CD4-positive, alpha-beta T cell treated with Interleukin-12 subunit alpha and Interleukin-12 subunit beta, for 1 hour (primary cell): ENCODE measurements at places on chromosomes 5 and 9.

GRCh38 chr5:35899800-35900199 is 38.6 kb downstream of the CAPSL start:
- no peak for DNase-seq

- no peak for DNase-seq
Measured at GRCh38 chr5:170397059-170397458, 7.9 kb upstream of the KCNMB1 start.

- DNase-seq: no peak
Measured at GRCh38 chr9:7489036-7489435, 310.5 kb downstream of the DMAC1 start.

DNA sequence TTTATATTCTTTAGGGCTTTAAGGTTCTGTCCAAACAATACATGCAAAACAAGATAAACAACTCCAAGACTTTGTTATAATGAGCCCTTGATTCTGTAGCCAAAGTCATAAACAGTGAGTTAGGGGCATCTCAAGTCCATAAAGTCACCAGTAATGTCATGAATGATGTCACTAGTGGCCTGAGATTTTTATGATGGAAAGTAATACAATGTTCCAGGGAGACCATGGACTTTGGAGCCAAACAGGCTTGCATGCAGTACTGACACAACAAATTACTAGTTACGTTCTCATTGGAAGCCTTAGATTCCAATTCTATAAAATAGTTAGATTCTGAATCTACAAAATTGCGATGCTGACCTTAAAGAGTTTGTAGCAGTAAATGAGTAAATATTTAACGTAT is 280.0 kb downstream of the HINT1 start:
- no peak for DNase-seq

- DNase-seq: no peak
Measured at GRCh38 chr9:84667571-84668195, 1.8 kb upstream of the NTRK2 start.

DNA sequence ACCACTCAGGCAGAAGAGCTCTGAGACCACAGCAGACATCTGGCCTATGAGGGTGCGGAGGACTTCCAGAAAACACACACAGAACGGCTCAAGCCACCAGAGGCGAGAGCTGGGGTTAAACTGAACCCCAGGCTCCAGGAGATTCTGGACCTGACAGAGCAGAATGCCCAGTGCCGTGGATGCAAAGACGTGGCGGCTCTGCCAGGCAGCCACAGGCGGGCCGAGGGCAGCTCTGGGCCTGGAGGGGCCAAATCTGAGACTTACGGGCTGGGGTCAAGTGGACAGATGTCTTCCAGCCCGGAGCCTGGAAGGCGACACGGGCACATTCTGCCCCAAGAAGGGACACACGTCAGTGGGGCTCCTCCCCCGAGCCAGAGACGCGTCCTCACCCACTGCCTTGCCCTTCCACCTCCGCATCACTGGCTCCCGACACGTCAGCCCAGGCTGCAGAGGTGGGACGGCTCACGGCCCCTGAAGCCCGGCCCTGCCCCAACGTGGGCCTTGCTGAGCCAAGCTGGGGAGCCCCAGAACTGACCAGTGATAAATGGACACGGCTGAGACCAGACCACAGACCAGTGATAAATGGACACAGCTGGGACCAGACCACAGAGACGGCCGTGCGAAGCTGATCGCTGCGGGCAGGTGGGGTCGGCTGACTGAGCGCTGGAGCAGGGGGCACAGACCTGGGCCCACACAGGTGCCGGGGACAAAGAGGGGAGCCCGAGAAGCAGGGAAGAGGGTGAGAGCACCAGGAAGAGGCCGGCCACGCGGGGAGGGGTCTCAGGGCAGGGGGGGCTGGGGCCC is 40.9 kb upstream of the NSMF start:
- DNase-seq: no peak

- no peak for DNase-seq
Measured at GRCh38 chr5:104061707-104062106, 499.1 kb upstream of the NUDT12 start.

DNA sequence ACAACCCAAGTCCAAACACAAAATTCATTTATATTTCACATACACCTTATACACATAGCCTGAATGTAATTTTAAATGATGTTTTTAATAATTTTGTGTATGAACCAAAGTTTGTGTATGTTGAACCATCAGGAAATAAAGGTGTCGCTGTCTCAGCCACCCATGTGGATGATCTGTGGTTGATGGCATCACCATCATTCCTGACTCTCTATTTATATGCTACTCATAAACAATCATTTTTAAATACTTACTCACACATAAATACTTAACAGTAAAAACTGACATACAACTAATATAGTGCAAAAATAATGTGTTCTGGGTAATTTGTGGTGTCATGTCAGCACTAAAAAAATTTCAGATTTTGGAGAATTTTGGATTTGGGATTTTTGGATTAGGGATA is 38.4 kb downstream of the SMC5 start:
- DNase-seq: no peak

GRCh38 chr9:136024696-136025316 is 63.6 kb upstream of the UBAC1 start:
- no peak for DNase-seq

- no peak for DNase-seq
Measured at GRCh38 chr5:172818081-172818480, 16.0 kb upstream of the ERGIC1 start.

GRCh38 chr5:173062141-173062540 is 6.0 kb downstream of the CREBRF start:
- no peak for DNase-seq

GRCh38 chr9:124399323-124399967 is 15.8 kb downstream of the PSMB7 start:
- no peak for DNase-seq

- DNase-seq: no peak
Measured at GRCh38 chr5:137304226-137304874, 194.8 kb downstream of the SPOCK1 start.
